ENCODE measurements at places on chromosomes 11 and 22. TPM values are rescaled to one million over a fixed set of nuclear protein-coding genes. Genes with fewer than 3 reads are reported as not detected.

DNA sequence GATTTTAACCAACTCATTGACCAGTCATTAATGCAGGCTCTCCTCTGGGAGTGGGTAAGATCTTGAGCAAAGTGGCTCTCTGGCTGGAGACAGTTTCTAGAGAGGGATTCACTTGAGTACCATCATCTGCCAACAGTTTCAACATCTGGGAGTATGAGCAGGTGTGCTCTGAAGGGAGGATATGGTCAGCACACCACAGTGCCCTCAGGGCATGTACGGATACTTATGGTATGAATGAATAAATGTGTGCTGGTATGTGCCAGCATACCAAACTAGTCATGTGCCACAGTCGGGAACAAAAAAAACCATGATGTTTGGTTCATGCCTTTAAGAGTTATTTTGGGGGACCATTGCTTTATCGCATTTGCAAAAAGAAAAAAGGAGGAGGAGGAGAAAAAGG lies 1197.5 kb upstream of the TENM4 start:
- no peak for DNase-seq
- H3K27ac ChIP-seq: no peak overlapping the region
- H3K4me3 ChIP-seq: no peak overlapping the region
- no peaks in the 10 kb centered on the region for H3K36me3 ChIP-seq
- H3K27me3 ChIP-seq: no peaks in the 10 kb centered on the region
- no peaks in the 10 kb centered on the region for H3K4me1 ChIP-seq

The INTS4 gene
- total RNA-seq: 41.0 TPM

- DNase-seq: no peak
- H3K4me1 ChIP-seq: no peaks in the 10 kb centered on the region
- H3K27me3 ChIP-seq: no peaks in the 10 kb centered on the region
- H3K27ac ChIP-seq: no peak overlapping the region
Observed at GRCh38 chr22:29987137-29987536, 93.1 kb upstream of the HORMAD2 start.

DNA sequence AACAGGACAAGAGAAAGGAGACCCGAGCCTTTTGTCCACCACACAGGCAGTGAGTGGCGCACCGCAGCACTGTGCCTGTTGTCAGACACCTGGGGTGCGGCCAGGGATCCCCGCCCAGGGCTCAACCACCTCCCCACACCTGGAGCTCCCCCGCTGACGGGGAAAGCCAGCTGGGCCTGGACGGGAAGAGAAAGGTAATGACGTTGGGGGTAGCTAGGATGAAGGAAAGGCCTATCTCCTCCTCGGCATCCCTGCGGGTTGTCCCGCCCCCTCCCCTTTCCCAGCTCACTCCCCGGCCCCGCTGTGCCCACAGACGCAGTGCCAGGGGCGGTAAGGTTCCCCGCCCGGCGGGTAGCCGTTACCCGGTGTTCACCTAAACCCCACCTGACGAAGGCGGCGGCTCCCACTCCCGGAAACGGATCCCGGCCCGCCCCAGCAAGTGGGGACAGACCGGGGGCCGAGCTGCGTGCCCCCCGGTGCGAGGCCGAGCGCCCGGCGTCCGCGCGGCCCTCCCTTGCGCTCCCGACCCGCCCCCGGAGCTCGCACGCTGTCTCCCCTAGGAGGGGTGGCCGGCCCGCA lies 495 bp downstream of the HYOU1 start:
- DNase-seq: no peak
- peak overlapping the region; percentile 67 for H3K4me3 ChIP-seq
- no peaks in the 10 kb centered on the region for H3K27me3 ChIP-seq
- H3K27ac ChIP-seq: peak overlapping the region; percentile 68

GRCh38 chr11:101128571-101129202 lies 926 bp downstream of the PGR start:
- no peak overlapping the region for H3K4me3 ChIP-seq
- H3K27ac ChIP-seq: no peak overlapping the region
- H3K27me3 ChIP-seq: no peaks in the 10 kb centered on the region
- H3K4me1 ChIP-seq: no peaks in the 10 kb centered on the region

DNA sequence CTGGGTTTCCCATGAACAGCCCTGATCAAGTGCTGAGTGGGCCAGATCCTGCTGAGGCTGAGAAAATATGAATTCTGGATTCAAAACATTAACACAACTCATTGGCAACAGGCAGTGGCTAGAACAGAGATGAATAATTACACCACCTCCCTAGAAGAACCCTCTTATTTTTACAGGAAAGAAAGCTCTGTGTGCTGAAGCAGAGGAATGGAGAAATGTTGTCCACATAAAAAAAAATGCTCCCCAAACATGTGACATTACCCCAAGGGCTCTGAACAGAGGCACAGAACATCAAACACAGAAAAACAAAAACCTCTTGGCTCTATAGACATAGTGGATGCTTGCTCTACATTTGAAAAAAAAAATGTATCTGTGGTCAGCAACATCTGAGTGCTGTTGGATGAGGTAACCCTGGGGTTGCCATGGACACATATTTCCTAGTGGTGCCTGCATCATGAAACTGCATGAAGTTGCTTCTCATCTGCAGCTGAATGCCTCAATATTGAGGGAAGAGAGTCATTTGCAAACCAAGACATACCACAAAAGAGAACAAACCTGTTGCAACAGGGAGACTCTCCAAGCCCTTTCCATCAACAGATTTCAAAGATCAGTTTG lies 98.8 kb downstream of the SNX19 start:
- H3K27me3 ChIP-seq: peaks cover 36% of the 10 kb centered on the region
- no peak overlapping the region for H3K4me3 ChIP-seq
- H3K27ac ChIP-seq: no peak overlapping the region
- DNase-seq: no peak
- no peaks in the 10 kb centered on the region for H3K36me3 ChIP-seq

DNA sequence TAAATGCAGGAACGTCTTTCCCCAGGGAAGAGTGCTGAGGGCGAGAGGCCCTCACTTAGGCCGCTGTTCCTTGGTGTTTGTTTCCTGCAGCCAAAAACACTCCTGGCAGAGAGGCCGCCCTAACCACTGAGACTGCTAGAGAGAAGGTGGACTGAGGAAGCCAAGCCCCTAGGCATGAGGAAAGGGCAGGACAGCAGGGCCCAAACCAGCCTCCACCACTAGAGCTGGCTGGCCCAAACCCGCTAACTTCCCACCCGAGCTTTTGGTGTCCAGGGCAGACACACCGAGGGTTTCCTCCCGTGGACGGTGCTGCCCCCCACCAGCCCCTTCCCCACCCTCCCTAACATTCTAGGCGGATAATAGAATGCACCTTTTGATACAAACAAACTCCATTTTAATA lies 6.0 kb downstream of the FGF19 start:
- DNase-seq: no peak
- no peaks in the 10 kb centered on the region for H3K27me3 ChIP-seq

The ALG9 gene
- total RNA-seq: 23.7 TPM

DNA sequence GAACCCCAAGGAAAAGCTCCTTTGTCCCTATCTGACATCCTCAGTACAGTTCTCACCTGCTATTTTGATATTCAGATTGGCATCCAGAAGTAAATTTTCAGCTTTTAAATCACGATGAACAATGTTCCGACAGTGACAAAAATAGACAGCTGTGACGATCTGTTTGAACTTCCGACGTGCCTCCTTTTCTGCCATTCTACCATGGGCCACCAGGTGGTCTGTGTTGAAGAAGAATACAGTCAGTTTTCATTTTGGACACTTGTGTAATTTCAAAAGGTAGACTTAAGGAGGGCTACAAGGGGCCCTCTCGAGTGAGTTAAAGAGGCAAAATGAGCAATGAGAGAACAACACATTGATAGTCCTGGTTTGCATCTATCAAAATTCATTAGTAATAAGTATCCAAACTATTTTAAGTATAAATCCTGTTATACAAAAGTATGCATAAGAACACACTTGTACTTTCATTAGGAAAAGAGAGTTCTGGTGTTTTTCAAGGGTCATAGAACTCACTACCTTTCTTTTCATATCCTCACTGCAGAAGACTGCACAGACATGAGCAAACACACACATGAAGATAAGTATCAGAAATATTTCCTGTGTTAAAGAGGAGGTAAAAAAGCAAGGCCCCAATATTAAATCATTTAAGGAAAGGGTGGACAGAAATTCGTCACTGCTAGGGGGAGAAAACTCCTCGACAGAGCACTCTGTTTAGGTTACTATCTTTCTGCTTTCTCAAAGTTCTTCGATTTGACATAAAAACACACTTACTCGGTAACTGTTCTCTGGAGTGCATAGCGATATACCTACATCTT lies 89.9 kb upstream of the APOA1 start:
- no peaks in the 10 kb centered on the region for H3K36me3 ChIP-seq
- peaks cover 10% of the 10 kb centered on the region for H3K4me1 ChIP-seq
- no peak for DNase-seq
- H3K4me3 ChIP-seq: no peak overlapping the region
- H3K27me3 ChIP-seq: no peaks in the 10 kb centered on the region

DNA sequence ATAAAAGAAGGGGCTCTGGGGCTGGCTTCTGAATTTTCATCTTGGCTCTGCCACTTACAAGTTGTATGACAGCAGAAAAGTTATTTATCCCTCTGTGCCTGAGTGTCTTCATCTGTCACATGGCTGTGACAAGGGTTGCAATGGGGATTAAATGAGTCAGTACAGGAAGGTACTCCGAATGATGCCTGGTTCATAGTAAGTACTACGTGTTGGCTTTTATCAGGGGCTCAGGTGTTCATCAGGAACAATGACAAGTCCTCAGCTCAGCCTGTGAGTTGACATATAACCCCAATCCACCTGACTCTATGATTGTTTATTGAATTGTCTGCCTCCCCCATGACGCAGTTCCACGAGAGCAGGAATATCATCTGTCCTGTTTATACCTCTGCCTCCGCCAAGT lies 45.7 kb downstream of the PAMR1 start:
- no peak for DNase-seq
- no peaks in the 10 kb centered on the region for H3K4me1 ChIP-seq
- peaks cover 14% of the 10 kb centered on the region for H3K27me3 ChIP-seq
- no peak overlapping the region for H3K27ac ChIP-seq

GRCh38 chr11:104633226-104633625 lies 265.0 kb downstream of the CASP12 start:
- H3K27me3 ChIP-seq: no peaks in the 10 kb centered on the region
- H3K4me1 ChIP-seq: no peaks in the 10 kb centered on the region
- H3K36me3 ChIP-seq: no peaks in the 10 kb centered on the region
- no peak overlapping the region for H3K4me3 ChIP-seq
- H3K27ac ChIP-seq: no peak overlapping the region

GRCh38 chr11:45715418-45715817 lies 50.0 kb upstream of the CHST1 start:
- no peaks in the 10 kb centered on the region for H3K36me3 ChIP-seq
- no peak overlapping the region for H3K27ac ChIP-seq
- peaks cover 79% of the 10 kb centered on the region for H3K27me3 ChIP-seq
- DNase-seq: no peak

The HTR3B gene
- total RNA-seq: not detected
